ENCODE measurements at places on chromosomes 5 and 9. TPM values are rescaled to one million over a fixed set of nuclear protein-coding genes. Genes with fewer than 3 reads are reported as not detected.

SLC2A8 gene
- 35.2 TPM for total RNA-seq

IFNA2 gene
- total RNA-seq: not detected

PCDHGA12 gene
- total RNA-seq: 0.34 TPM

DNA sequence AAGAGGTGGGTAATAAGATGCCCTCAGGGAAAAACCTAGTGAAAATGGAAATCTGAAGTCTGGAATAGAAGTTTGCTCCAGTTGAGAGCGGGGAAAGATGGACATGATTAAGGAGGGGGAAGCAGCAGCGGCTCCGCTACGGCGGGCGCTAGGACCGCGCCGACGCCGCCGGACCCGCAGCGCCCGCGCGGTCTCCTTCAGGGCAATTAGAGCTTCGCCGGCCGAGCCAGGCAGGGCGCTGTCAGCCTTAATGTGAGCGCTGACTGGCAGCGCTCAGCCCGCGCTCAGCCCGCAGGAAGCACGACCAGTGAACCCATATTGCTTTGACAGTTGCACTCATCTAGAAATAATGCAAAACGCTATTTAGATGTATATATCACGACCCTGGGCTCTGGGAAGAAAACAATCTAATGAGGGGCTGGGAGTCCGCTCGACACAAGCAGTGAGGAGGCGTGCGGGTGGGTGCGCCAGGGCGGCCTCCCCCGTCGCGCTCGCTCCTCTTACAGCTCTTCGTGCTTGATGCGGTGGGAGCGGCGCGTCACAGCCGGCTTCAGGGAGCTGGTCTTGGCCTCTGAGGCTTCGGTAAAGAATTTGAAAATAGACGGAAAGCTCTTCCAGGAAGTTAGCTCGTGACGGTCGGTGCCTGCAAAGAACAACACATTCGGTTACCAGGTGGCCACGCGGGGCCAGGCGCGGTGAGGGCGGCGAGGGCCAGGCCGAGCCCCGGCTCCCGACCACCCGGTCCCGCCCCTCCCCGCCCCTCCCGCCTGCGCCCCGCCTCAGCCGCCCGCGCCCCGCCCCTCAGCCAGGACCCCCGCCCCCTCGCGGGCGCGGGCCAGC, 37.7 kb downstream of the NR2F1 start:
- DNase-seq: peak; percentile 74

DNA sequence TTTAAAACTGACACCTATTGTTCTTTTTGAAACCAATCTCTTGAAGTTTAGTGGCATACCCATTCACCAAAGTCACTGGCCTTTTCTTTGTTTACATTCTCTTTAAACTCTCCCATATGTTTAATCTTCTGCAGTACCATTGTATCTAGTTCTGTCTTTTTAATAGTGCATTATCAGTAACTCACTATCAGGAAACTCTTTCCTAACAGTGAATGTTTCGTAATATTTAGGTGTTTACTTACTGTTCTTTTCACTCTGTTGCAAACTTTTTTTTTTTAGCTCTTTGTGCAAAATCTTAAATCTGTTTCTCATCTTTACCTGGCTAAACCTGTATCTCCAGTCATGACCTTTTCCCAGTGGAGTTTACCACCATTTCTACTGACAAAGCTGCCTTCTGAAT, 17.2 kb downstream of the SMAD5 start:
- DNase-seq: no peak

DNA sequence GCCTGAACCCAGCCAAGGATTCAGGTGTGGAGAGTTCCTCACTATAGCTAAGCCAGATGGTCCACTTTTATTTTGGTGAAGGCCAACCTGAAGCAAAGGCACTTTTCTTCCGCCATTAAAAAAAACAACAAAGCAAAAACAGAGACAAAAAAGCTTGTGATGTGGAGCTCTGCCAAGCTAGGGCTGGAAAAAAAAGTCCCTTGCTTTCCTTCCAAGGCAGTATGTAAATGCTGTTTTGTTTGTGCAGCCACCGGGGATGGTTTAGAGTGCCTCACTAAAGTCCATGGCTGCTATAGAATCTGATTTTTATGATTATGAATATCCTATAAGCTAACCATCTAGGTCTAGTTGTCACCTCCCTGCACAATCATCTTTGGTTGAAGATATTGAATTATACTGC, 14.9 kb downstream of the MEGF10 start:
- no peak for DNase-seq

Data from SJSA1 (cell line).